H7 (cell line): ENCODE measurements at places on chromosomes 1 and 21.
A peak's percentile ranks its signal among the peaks of the same experiment; 100 is the strongest.

GRCh38 chr21:21612466-21612865 is 614.3 kb downstream of the NCAM2 start:
- peak; percentile 2 for DNase-seq

GRCh38 chr1:172760121-172760520 is 101.2 kb downstream of the FASLG start:
- no peak for DNase-seq

DNA sequence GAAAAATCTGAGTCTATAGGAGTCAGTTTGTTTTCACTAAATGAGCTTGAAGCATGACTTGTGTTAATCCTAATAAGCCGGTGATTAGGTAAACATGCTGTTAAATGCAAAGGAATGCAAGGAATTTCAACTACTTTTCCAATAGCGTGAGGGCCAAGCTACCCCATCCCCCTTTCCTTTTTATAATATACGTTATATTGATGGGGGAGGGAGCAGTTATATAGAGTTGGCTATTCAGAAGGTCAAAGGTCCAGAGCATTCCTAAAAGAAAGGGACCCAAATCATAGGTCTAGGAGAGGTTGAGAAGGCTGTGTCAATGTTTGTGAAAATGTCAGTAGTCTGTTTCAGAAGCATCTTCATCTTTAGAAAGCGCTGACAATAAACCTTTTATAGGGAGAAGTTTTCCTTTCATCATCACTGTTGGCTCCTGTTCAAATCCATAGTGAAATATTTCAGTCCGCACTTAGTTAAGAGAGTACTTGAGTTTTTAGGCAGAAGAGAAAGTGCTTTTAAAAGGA is 3.8 kb downstream of the CCN1 start:
- peak; percentile 57 for DNase-seq

- DNase-seq = no peak
These were observed 145.1 kb downstream of the TM2D1 start for GRCh38 chr1:61579802-61580201.

GRCh38 chr1:233815865-233816264 is 88.6 kb upstream of the SLC35F3 start:
- DNase-seq = no peak

- DNase-seq = no peak
These were observed 11.4 kb downstream of the DOCK7 start for GRCh38 chr1:62676611-62677356.

DNA sequence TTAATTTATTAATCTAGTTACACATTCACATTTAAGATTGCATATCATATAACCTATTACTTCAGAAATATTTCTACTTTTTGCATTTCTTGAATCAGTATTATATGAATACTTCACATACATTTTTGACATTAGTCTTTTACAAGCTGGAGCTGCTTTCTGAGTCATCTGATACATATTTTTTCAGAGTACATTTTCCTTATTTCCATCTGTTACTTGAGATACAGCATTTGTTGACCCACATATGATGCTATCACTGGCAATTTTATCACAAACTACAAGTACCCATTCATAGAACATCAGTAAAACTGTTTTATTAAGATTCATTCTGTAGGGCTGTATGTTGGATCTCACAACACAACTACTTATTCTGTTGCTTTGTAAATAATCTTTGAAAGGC is 367.2 kb upstream of the ST6GALNAC5 start:
- DNase-seq = no peak

- peak; percentile 93 for DNase-seq
These were observed 21.4 kb downstream of the SLC2A7 start for GRCh38 chr1:9004700-9005394.

- DNase-seq = no peak
These were observed 2.0 kb downstream of the GPR88 start for GRCh38 chr1:100539836-100540536.

GRCh38 chr1:116717318-116717717 is 36.9 kb upstream of the CD2 start:
- no peak for DNase-seq

GRCh38 chr1:212457740-212458338 is 25.1 kb downstream of the NENF start:
- DNase-seq = peak; percentile 84

DNA sequence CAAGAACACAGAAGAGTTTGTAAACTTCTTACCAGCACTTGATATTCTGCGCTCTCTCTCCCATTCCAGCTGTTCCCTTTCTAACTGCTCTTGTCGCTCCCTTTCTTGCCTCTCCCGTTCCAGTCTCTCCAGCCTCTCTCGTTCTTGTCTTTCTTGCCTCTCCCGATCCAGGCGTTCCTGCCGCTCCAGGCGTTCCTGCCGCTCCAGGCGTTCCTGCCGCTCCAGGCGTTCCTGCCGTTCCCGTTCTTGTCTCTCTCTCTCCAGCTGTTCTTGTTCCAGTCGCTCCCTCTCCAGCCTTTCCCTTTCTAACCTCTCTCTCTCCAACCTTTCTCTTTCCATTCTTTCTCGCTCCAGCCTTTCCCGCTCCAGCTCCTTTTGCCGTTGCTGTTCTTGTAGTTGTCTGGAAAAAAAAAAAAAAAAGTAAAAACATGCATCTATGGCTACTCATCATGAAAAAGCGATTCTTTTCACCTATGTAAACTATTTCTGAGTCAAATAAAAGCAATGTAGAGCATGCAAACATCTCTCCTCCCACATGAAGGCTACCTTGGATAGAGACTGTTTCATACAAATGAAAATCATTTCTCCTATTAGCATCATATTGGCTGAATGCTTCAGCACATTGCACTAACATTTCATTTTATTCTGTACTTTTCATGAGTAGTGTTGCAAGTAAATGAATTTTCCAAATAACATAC is 91.5 kb upstream of the LBR start:
- DNase-seq = peak; percentile 24

GRCh38 chr1:100866041-100866900 is 28.4 kb downstream of the EXTL2 start:
- DNase-seq = no peak

DNA sequence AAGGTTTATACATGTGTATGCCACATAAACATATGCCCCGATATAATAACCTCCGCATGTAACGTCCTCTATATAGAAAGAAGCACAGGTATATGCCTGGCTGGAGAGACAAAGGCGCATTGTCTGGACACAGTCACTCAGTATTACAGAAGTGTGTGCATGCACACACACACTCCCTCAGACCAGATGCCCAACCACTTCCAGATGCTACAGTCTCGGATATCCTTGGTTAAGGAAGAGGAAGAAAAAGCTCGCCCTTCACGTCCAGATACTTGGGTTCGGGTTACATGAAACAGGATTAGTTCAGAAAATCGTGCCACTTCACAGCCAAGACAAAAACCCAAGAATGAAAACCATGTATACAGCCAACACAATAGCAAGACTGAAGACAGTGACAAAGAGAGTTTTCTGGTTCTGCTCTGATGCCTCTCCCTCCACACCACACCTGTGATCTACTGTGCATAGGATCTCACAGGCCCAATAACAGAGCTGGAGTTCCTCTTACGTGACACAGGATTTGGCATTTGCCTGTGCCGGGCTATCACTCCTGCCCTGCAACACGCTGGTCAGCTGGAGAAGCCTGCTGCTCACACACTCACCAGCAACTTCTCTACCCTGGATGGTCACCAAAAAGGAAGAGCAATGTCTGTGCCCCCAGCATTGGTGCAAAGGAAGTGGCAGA is 75.0 kb downstream of the SSBP3 start:
- no peak for DNase-seq

DNA sequence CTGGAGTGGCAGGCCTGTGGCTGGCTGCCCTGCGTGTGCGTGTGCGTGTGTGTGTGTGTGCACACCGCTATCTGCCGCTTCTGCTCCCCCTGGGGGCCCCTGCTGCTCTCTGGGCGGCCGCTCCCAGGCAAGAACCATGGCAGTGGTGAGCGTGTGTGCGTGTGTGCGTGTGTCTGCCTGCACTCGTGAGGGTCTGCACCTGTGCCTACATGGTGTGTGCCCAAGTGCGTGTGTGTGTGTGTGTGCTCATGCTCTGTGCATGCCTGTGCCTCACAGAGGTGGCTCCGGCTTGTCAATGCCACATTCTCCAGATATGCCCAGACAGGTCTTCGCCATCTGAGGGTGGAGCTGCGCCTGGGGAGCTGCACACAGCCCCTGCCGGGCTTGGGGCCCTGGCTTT is 18.7 kb upstream of the PEX10 start:
- no peak for DNase-seq

GRCh38 chr1:180593382-180593781 is 34.6 kb downstream of the OVAAL start:
- no peak for DNase-seq

DNA sequence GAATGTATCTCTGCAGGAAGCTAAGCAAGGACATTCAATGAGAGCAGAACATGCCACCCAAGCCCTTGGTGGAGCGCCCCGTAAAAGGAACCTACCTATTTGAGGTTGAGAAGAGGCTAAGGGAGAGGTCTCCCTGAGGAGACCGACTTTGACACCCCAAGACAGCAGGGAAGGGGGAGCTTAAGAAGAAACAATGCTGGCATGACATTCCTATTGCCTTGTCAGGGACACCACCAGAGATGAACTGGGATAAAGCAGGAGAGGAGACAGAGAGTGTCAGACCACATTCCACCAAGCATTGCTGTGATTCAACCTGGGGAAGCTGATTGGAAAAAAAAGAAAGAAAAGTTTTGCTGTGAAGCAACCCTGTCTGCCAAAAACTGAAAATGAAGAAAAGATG is 13.3 kb upstream of the S100A2 start:
- DNase-seq = no peak

- DNase-seq = peak; percentile 64
These were observed 8.1 kb downstream of the PSRC1 start for GRCh38 chr1:109274533-109275476.

GRCh38 chr1:39789571-39790110 is 976 bp upstream of the BMP8B start:
- DNase-seq = peak; percentile 33

- no peak for DNase-seq
These were observed 642.8 kb downstream of the PLA2G4A start for GRCh38 chr1:187471555-187471954.

DNA sequence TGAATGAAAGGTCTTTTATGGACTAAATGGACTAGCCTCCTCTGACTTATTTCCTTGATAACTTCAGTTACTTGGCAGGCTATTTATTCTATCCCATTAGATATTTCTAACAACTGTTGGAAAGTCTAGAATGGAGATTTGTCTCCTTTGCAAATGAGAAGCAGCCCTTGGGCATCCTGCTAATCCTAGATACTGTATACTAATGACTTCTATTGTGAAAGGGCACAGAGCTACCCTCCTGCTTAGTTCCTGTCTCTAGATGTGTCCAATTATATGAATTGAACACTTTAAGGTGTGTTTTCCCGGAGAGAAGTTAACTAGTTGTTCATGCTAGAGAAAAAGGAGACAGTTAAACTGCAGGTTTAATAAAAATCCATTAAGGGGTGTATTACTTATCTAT is 10.2 kb upstream of the NCMAP start:
- DNase-seq = no peak

GRCh38 chr1:169797281-169797680 is 2.6 kb upstream of the METTL18 start:
- no peak for DNase-seq

GRCh38 chr1:28313702-28314546 is 14.9 kb upstream of the MED18 start:
- DNase-seq = no peak

DNA sequence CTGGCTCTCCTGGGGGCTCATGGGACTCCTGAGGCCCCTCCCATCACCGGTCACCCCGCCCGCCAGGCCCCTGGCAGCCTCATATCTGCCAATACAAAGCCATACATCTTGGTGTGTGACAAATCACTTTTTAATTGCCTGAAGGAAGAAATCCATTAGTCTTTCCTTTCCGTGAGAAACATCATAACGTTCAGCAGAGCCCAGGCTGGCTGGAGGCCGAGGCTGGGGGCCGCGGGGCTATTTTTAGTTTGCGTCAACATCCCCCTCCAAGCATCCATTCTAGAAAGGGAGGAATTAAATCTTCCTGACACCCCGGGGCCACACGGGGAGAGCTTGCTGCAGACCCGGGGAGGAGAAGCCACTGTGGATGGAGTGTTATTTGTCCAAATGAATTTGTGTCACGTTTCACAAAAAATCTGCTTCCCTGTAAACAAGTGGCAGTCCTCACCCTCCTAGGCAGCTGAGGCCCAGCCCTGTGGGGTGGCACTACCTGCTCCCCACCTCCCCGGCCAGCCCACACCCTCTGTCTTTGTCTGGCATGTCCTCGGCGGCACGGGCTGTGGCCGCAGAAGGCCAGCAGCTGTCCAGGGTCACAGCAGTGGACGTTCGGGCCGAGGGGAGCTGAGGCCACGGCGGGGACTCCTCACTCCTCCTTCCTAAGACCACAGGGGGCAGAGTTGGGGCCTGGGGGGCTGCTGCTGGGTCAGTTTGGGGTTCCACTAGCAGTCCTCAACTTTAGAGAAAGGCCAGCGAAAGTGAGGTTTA is 236.9 kb upstream of the VAMP3 start:
- DNase-seq = peak; percentile 57

DNA sequence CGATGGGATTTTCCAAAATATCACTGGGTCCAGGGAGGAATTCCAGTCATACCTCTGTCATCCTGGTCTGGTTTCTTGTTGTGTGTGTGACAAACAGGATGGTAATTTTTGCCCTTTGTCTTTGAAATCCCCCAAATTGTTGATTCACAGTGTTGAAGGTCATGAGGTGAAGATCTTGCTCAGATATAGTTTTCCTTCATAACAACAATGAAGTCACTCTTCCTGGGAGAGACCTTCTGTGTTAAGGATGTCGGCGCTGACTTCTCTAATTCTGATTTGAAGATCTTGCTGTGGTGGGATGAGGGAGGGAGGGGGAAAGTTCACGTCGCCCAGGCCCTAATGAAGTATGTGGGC is 32.2 kb upstream of the MPZL1 start:
- DNase-seq = no peak

DNA sequence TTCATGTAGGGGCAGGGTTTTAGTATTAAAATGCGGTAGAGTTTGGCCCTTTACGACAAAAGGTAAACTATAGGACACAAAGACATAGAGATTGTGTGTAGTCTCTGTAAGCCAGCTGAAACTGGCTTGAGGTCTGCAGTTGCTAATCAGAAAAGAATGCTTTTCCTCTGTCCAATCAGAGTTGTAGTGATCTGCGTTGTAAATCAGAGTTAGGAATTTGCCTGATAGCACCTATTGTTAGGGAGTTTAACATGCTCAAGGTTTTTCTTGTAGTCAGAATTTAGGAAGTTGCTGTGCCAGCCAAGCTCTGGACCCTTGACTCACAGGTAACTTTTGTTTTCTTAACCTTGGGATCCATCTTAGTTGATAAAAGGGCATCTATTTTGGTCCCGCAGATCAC is 61.2 kb upstream of the VTCN1 start:
- DNase-seq = no peak

GRCh38 chr21:43337901-43338655 is 88.9 kb downstream of the SIK1 start:
- DNase-seq = no peak
